Renal pelvis (tissue), 12 donors: ENCODE measurements at places on chromosomes 3 and 15.

GRCh38 chr3:119227070-119227850 lies 13.4 kb downstream of the B4GALT4 start:
- DNase-seq, result no peak

- DNase-seq, result no peak
Observed at GRCh38 chr3:67678665-67679064, 24.3 kb upstream of the SUCLG2 start.

GRCh38 chr15:28178290-28178689 lies 79.2 kb upstream of the OCA2 start:
- DNase-seq, result no peak

DNA sequence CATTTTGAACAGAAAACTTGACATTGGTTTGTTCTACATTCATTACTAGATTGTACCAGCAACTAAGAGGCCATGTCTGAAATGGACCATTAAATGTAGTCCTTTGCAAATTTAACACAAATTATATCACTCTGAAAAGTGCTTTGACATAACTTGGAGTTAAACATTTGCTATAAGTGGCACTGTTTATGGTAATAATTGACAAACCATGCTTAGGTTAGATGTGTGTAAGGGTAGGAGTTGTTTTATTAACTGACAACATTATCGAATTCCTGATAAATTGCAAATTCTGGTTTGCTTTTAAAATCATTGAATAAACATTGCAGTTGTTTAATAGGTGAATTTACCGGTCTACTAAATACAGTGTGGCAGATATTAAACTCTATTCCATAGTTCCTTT lies 6.1 kb upstream of the TMEM207 start:
- DNase-seq, result peak; percentile 28

DNA sequence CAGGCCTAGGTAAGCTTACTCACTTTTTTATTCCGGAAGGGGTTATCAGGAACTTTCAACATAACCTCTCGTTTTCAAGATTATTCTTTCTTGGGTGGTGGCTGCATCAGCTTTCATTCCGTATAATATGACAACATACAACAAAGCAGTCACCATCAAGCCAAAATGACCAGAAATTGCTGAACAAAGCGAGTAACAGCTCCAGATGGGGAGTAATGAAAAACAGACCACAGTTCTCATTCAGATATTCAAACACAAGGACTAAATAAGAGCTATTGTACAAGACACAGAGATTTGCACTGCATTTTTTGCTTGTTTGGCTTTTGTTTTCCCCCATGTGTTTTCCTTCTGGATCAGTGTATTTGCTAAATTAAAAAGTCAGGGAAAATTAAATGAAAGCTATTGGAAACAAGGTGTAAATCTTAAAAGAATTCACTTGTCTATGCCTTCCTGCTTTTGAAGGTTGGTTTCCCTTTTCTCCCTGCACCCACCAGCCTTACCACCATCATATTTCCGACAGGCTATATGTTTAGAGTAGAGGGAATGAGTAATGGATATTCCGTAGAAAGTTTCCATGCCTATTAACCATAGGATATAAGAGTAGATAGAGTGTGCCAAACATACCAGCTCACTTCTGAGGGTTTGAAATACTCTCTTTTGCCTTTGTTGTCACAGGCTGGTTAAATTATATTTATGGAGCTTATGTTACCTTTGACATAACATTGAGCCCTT lies 213.6 kb downstream of the RBMS3 start:
- no peak for DNase-seq

DNA sequence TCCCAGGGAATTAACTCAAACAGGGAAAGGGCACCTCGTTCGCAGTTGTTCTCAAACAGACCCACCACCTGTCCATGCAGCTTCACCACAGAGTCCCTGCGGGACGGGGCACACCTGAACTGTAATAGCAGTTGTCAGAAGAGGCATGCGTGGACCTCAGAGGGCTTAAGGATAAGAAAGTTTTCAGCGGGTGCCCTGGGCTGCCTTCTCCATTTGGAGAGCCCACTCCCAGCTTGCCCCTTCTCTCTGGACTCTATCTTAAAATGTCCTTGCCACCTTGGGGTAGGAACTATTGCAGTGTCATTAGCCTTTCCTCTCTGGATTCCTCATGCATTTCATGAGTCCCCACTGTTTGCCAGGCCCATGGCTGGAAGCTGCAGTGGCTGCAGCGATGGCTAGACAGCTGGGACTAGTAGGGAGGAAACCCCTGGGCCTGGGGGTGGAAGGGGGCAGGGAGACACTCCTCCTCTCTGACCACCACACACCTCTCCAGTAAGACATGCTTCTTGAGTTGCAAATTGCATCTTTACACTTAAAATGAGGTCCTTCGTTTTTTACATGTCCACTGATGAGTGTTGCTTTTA lies 33.5 kb downstream of the PDIA5 start:
- no peak for DNase-seq

DNA sequence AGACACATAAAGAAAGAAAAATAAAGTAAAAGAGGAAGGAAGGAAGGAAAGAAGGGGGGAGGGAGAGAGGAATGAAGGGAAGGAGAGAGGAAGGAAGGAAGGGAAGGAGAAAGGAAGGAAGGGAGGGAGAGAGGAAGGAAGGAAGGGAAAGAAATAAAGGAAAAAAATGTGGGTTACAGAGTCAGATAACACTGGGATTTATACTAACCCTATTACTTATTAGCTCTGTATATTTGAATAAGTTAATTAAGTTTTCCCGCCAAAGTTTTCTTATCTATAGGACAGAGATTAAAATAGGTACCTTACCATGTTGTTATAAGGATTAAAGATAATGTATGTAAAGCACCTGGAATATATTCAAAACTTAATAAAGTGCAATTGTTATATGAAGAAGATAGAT lies 439.3 kb upstream of the KCNMB2 start:
- DNase-seq, result no peak
